ENCODE measurements at places on chromosomes 16 and 17.
A peak's percentile ranks its signal among the peaks of the same experiment; 100 is the strongest.

GRCh38 chr16:57319646-57320045 lies 35.2 kb upstream of the PLLP start:
- no peak for DNase-seq

- no peak for DNase-seq
These were observed 262.6 kb downstream of the SLC39A11 start for GRCh38 chr17:72829883-72830282.

DNA sequence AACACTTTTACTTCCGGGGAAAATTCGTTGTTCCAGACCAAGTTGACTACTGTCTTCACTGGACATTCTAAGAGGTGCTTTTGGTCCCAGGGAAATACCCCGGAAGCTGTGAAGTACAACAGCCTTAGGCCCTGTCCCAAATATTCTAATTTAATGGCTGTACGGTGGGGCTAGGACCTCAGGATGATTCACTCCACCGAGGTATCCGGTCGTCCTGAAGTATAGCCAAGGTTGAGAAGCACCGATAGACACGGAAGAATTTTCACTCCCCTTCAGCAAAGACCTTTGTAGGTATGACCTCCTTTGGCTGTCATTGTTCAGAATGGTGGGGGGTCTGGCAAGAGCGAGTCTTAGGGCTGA lies 34.9 kb upstream of the ARL4D start:
- DNase-seq = no peak

DNA sequence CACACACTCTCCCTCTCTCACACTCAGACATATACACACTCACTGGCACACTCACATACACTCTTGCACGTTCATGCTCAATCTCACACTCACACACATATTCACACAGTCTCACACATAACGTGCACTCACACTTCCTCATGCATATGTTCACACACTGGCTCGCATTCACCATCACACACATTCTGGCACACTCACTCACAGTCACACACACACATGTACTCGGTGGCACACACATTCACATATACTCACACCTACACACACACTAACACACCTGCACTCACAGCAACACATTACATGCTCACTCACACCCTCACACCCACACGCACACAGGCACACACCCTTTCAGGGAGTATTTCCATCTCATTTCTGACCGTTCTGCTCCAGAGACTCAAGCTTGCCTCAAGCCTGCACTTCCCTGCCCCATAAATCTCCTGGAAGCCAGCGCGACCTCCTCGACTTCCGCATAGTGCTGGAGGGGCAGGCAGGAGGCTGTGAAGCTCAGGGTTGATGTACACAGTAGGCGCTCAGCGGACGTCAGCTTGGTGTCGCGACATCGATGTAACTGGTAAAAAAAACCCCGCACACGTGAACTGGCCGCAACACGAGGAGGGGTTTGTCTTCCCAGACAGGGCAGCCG lies 66.7 kb upstream of the FOXF1 start:
- no peak for DNase-seq

DNA sequence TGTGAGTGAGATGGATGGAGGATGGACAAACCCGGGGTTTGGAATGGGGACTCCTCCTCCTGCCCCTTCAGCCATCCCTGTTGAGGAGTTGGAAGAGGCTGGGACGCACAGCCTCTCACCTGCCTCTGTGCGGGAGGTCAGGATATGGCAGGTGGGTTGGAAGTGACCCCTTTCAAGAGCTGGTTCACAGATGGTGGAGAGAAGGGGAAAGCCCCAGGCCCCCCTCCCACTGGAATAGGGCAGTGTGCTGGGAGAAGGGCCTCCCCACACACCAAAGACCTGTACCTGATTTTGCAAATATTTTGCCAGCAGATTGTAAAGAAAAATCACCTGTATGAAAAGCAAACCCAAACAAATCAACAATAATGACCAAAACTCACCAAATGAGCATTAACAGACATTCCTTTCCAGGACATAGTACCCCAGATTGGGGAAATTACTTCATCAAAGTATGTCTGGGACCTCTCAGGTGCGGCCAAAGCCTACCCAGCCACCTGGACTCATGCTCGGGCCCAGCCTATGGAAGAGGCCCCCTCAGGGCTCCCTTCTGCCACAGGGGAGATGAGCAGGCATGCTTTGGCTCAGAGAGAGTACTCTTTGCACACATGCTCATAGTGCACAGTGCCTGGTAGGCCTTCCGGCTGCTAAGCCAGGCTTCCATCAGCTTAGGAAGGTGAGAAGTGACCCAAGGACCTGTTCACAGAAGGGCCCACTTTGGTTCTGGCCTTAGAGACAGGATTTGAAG lies 7.8 kb downstream of the SLC47A2 start:
- no peak for DNase-seq

GRCh38 chr17:62737513-62737912 lies 70.6 kb downstream of the MARCHF10 start:
- DNase-seq = no peak

- DNase-seq = no peak
These were observed 28.2 kb downstream of the ZNF652 start for GRCh38 chr17:49333804-49334203.

- no peak for DNase-seq
These were observed 36.2 kb downstream of the CTCF start for GRCh38 chr16:67598527-67598926.

DNA sequence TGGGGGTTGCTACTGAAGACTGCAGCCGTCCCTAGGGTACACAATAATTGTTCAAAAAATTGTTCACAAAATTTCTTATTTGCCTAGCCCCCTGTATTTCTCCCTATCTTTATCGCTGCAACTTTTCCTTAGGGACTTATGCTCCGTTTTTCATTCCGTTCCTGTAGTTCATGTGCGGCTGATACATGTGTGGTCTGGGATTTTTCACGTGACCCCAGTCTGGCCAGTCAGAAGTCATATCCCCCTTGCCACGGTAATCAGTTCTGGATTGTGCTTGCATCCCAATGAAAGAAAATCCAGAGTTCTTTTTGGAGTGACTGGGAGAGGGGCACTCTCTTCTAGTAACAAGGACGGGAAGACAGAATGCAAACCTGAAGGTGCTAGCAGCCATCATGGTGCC lies 610.7 kb upstream of the C16orf82 start:
- DNase-seq = no peak

DNA sequence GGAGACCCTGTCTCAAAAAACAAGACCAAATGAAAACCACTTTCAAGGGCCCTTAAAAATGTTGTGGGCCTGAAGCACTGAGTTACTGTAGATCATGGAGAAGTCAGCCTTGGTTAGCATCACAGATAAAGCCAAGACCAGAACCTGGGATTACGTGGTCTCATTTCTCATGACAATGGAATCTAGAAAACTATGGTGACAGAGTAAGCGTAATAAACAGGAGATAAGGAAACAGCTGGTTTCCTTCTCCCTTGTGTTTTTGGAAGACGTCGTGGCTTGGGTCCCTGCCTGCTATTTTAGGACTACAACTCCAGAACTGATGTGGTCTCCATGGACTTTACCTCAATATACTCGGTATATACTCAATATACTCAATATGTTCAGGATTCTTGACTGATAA lies 180.7 kb upstream of the ZFHX3 start:
- peak; percentile 6 for DNase-seq

DNA sequence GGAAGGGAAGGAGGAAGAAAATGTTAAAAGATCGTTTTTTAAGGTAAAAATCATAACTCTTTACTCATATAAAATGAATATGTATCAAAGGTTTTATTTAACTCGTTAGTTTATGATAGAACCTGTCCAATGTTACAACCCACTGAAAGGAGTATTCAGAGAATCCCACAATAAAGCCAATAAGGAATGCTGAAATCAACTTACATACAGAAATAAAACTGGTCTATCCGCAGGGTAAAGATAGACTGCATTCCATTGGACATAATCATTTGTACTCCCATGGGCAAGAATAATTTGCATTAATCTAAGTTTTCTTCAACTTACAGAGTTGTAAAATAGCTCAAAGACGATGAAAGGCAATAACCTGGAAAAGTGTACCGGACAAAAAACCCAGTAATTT lies 17.9 kb upstream of the BEAN1 start:
- no peak for DNase-seq

GRCh38 chr17:48630925-48631692 lies 5.0 kb upstream of the HOXB9 start:
- no peak for DNase-seq

GRCh38 chr16:87703071-87703470 lies 62.7 kb downstream of the KLHDC4 start:
- DNase-seq = no peak

GRCh38 chr17:1462164-1463112 lies 6.4 kb upstream of the CRK start:
- DNase-seq = no peak

GRCh38 chr17:30926516-30926915 lies 4.8 kb downstream of the ADAP2 start:
- DNase-seq = no peak
